Transverse colon (tissue), 4 donors: ENCODE measurements at places on chromosomes 13 and 19. TPM values are rescaled to one million over a fixed set of nuclear protein-coding genes. Genes with fewer than 3 reads are reported as not detected.

DNA sequence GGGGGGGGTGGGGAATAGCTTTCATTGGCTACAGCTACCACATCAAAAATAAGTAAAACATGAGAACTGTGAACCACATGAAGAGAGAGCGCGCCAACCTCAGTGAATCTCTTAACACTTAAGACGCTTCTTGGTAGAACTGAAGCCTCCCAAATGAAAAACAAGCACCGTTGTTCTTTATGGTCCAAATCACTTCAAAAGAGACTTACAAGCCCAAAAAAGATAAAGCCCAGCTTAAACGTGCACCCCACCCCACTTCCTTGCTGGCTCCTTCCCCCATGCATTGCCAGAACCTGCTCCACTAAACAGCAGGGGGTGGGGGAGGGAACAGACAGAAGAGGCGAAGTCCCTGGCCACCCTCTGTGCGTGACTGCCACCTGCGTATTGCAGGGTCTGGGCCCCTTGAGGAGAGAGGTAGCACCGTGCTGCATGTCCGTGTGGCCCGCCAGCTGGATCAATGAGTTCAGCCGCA, 479.1 kb downstream of the FOXO1 start:
- DNase-seq = no peak

DNA sequence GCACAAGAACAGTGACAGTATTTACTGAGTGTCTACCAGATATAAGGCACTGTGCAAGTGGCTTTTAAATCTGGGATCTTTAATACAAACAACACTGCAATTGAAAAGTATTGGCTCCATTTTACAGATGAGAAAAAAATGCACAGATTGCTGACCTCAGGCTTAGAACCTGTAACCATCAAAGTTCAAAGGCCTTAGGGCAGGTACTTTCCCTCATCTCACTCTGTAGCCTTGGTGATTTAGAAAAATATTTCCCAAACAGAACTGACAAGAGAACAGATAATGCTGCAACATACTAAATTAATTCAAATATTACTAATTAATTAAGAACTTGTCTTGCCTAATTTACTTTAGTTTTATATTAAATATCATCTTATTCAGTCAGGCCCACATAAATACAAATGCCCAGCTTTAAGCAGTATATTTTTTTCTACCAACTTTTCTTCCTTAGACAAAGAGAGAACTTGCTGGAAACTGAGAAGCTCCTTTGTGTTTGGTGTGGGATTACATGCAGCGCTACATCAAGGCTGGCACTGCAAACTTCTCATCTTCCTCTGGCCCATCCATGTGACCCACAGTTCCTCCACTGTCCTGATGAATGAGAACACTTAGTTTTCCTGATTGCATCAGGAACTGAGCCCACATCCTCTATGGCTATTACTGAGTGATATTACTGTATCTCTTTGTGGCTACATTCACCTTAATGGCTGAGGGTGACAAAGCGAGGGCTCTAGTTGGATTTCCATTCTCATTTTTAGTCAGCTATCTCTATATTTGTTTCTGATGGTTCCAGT, 302.1 kb downstream of the ENOX1 start:
- no peak for DNase-seq

DNA sequence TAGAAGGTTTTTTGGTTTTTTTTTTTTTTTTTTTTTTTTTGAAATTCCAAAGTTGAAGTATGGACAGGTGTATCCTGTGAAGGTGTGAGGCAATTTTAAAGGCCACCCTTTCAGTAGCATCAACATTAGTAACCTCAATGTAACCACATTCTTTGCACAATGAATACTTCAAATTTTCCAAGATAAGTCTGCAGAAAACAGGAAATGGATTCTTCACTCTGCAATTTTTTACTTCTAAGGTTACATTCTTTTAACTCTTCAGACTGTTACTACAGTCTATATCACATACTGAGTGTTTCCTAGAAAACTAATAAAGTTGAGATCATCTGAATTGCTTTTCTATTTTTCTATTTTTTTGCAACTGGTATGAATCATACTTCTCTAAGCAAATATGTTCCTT, 569.0 kb upstream of the GPC6 start:
- DNase-seq = no peak

DNA sequence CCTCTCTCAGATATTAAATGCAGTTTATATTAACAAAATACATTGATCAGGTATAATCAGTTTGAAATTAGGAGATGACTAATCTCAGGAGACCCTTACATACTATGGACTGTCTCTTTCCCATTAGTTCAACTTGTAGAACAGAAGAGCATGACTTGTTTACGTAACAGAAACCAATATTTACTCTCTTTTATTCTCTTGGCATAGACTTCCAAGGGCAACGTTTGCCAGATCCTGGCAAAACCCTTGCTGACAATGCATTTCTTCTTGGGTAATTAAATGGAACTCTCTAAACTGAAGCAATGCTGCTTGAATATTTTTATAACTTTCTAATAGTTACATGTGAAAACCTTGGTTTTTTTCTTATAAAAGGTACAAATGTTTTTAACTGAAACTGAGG, 68.3 kb upstream of the MYO16 start:
- DNase-seq = no peak

DNA sequence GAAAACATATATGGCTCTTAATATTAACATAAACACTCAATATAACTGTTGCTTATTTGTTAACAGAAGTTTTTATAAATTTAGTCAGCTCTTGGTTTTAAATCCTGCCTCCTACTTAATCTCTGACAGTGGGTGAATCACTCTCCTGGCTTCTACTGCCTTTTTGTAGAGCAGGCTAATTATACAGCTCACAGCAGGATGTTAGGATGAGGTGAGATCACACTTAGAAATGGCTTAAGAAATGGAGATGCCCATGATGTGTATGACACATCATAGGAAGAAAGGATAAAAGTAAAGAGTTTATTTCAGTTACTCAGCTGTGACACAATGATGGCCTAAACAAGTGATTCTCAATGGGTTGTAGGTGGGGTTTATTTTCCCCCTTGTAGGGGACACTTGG, 345.6 kb downstream of the SPRY2 start:
- no peak for DNase-seq

DNA sequence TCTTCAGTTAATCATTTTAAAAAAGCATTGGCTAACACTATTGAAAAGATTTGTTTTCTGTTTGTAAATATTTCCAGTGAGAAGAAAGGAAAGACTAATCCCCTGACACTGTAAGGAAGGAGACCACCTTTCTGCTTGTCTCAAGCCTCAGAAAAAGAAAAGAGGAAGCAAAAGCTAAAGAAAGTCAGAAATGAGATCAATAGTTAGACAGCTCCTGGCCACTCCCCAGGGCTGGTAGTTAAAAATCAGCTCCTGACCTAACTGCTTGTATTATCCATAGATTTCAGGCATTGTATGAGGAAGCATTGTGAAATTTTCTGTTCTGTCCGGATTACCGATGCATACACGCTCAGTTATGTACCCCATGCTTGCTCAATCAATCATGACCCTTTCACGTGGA, 76.6 kb downstream of the ZNF486 start:
- no peak for DNase-seq

GRCh38 chr13:30009411-30009810, 159.0 kb upstream of the UBL3 start:
- no peak for DNase-seq

DNA sequence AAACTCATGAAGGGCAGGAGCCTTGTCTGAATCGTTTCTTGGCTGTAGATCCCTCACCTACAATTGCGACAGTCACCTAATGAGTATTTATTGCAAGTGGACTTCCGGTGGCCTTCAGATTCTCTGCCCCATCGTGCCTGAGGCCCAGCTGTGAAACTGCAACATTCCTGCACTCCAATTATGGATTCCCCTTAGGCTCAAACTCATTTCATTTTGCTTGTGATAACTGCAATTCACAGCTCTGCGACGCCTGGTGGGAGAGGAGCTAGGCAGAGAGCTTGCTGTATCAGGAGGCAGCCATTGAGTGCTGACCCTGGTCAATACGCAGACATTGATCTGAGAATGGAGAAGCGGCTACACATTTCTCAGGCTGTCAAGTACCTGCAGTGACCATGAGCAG, 59.0 kb downstream of the CCDC70 start:
- no peak for DNase-seq

- peak; percentile 39 for DNase-seq
These were observed 23.5 kb downstream of the STARD13 start for GRCh38 chr13:33262062-33262487.

DNA sequence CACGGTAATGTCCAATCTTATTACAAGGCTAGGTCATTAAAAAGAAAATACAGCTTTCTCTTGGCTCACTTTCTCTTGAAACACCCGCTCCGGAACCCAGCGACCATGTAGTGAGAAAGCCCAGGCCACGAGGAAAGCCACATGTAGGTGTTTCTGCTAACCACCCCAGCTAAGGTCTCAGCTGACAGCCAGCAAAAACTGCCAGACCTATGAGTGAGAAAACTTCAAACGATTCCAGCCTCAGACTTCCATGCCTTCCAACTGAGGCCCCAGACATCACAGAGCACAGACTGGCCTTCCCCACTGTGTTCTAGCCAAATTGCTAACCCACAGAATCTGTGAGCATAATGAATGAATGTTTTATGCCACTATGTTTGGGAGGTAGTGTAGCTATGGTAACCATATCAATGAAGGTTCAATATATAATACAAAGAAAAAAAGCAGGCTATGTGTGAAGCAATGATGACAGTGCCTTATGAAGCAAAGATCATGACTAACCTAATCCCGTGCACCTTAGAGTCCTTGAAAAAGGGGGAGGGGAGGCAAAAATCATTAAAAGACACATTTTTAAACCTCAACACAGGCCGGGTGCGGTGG, 11.9 kb upstream of the TPTE2 start:
- DNase-seq = no peak

DNA sequence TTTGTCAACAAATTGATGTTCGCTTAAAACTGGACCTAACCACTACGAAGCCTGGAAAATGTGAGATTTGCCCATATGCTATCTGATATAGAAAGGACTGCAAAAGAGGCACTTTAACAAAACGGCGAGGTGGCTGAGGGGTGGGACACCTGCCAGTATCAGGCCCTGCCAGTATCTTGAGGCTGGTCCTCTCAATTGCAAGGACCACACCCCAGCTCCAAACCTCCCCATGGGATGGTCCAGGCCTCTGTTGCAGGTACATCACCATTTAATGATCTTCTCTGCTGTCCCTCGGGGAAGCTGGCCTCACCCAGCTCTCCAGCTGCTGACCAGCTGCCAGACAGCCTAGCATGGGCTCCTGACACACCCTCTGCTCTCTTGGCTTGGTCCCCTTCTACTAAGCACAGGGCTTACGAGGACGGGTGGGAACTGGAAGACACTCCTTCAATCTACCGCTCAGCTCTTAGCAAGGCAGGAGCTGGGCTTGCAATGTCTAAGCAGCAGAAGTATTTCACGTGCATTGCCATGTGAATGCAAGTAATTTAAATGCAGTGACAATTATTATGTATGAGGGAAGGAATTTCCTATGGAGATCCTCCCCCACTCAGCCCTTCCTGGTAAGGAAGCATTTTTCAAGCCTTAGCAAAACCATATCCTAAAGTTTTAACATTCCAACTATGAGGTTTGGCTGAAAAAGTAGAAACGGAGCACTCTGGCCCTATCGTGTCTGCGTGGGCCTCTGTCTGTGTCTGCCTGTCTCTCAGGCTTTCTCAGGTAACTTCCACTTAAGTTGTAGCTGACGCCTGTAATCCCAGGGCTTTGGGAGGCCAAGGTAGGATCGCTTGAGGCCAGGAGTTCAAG, 63.9 kb downstream of the LATS2 start:
- no peak for DNase-seq

ZNF98 gene
- 0.32 TPM for total RNA-seq

ZNF30 gene
- 2.2 TPM for total RNA-seq

ZNF285 gene
- total RNA-seq = 0.95 TPM
